Aorta (tissue), 5 donors: ENCODE measurements at places on chromosomes 2 and 18. TPM values are rescaled to one million over a fixed set of nuclear protein-coding genes. Genes with fewer than 3 reads are reported as not detected.

- DNase-seq: no peak
- no peaks in the 10 kb centered on the region for H3K27me3 ChIP-seq
- no peak overlapping the region for H3K27ac ChIP-seq
- H3K4me3 ChIP-seq: no peak overlapping the region
Measured at GRCh38 chr2:135745545-135745944, 3.9 kb downstream of the UBXN4 start.

- DNase-seq: no peak
- no peaks in the 10 kb centered on the region for H3K27me3 ChIP-seq
- no peak overlapping the region for H3K27ac ChIP-seq
- no peaks in the 10 kb centered on the region for H3K4me1 ChIP-seq
- no peaks in the 10 kb centered on the region for H3K36me3 ChIP-seq
Measured at GRCh38 chr2:133812826-133813617, 244.8 kb upstream of the NCKAP5 start.

GRCh38 chr2:218982586-218983262 lies 2.3 kb downstream of the FEV start:
- H3K4me3 ChIP-seq: no peak overlapping the region
- peak; percentile 63 for DNase-seq
- no peaks in the 10 kb centered on the region for H3K36me3 ChIP-seq
- no peaks in the 10 kb centered on the region for H3K4me1 ChIP-seq
- no peak overlapping the region for H3K27ac ChIP-seq
- no peaks in the 10 kb centered on the region for H3K27me3 ChIP-seq

GRCh38 chr2:29583548-29584156 lies 337.7 kb downstream of the ALK start:
- no peak for DNase-seq
- H3K4me1 ChIP-seq: no peaks in the 10 kb centered on the region
- no peaks in the 10 kb centered on the region for H3K36me3 ChIP-seq
- no peak overlapping the region for H3K27ac ChIP-seq
- H3K4me3 ChIP-seq: no peak overlapping the region

- DNase-seq: no peak
- no peaks in the 10 kb centered on the region for H3K36me3 ChIP-seq
- H3K27ac ChIP-seq: no peak overlapping the region
- H3K27me3 ChIP-seq: no peaks in the 10 kb centered on the region
- H3K4me1 ChIP-seq: peaks cover 12% of the 10 kb centered on the region
Measured at GRCh38 chr2:217412277-217412676, 552.4 kb upstream of the TNP1 start.

GRCh38 chr2:15570104-15570503 lies 9.0 kb upstream of the NBAS start:
- DNase-seq: no peak
- H3K36me3 ChIP-seq: no peaks in the 10 kb centered on the region
- no peak overlapping the region for H3K4me3 ChIP-seq
- no peaks in the 10 kb centered on the region for H3K4me1 ChIP-seq
- H3K27me3 ChIP-seq: no peaks in the 10 kb centered on the region

- H3K27ac ChIP-seq: no peak overlapping the region
- H3K27me3 ChIP-seq: no peaks in the 10 kb centered on the region
- H3K4me1 ChIP-seq: no peaks in the 10 kb centered on the region
- no peak for DNase-seq
Measured at GRCh38 chr2:231184319-231184718, 14.1 kb upstream of the ARMC9 start.

- H3K27me3 ChIP-seq: no peaks in the 10 kb centered on the region
- no peak for DNase-seq
- H3K27ac ChIP-seq: no peak overlapping the region
- H3K36me3 ChIP-seq: no peaks in the 10 kb centered on the region
- no peak overlapping the region for H3K4me3 ChIP-seq
Measured at GRCh38 chr2:48092846-48093803, 186.8 kb upstream of the FBXO11 start.

DNA sequence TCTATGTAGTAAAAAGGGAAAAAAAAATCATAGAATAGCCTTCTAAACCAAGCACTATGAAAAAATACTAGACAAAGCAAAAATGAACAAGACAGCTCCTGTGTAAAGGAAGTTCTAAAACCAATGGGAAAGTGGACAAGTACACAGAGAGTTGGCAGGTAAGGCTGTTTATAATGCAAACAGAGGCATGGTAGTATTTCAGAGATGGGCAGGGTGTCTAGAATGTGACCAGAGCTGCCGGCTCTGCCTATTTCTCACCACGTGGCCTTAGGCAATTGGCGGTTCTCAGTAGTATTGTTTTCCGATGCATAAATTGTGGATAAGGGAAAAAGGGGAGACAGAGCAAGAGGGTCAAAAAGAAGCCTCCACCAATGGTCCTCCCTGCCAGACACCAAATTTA lies 173.6 kb downstream of the ANKRD30B start:
- no peak for DNase-seq
- no peak overlapping the region for H3K4me3 ChIP-seq
- no peaks in the 10 kb centered on the region for H3K4me1 ChIP-seq
- H3K27me3 ChIP-seq: no peaks in the 10 kb centered on the region
- H3K27ac ChIP-seq: no peak overlapping the region

DNA sequence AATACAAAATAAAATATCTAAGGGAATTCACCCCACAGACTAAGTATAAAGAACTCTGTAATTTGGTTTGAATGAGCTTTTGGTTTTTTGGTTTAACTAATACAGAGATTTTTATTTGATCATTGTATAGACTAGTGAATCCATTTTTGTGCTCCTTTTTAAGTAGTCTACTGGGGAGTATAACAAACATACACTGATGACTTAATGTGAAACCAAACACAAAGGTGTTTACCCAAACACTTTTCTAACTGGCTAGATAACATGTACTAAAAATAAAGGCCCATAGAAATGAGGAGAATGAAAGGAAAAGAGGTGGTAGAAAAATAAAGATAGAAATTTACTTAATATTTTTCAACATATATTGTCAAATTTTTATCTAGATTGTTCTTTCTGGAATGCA lies 146.0 kb downstream of the NRXN1 start:
- H3K36me3 ChIP-seq: no peaks in the 10 kb centered on the region

DNA sequence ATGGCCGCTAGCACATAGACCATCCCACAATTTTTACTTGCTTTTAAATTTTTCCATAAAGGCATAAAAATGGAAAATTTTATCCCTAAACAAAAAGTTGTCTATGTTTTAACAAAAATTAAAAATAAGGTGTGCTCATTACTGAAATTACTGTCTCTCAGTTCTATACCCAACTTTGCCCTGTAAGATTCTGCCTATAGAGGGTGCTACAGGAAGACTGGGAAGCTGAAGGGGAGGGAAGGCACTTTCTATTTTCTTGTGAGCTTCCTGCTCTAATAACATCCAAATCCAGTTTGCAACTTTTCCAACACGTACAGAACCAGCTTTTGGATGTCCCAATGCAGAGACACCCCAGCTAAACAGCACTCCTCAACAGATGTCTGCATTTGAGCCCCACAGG lies 666.9 kb downstream of the PLCL1 start:
- no peaks in the 10 kb centered on the region for H3K36me3 ChIP-seq
- no peak for DNase-seq
- H3K27ac ChIP-seq: no peak overlapping the region
- H3K4me1 ChIP-seq: no peaks in the 10 kb centered on the region
- H3K27me3 ChIP-seq: no peaks in the 10 kb centered on the region
- H3K4me3 ChIP-seq: no peak overlapping the region

GRCh38 chr2:132400169-132400900 lies 16.3 kb upstream of the GPR39 start:
- no peak for DNase-seq
- H3K4me1 ChIP-seq: no peaks in the 10 kb centered on the region
- no peak overlapping the region for H3K4me3 ChIP-seq
- H3K27me3 ChIP-seq: no peaks in the 10 kb centered on the region
- H3K36me3 ChIP-seq: no peaks in the 10 kb centered on the region

GRCh38 chr2:46985512-46985911 lies 69.9 kb upstream of the MCFD2 start:
- no peak overlapping the region for H3K27ac ChIP-seq
- no peaks in the 10 kb centered on the region for H3K27me3 ChIP-seq
- H3K4me1 ChIP-seq: peaks cover 4% of the 10 kb centered on the region
- DNase-seq: no peak
- H3K36me3 ChIP-seq: no peaks in the 10 kb centered on the region

DNA sequence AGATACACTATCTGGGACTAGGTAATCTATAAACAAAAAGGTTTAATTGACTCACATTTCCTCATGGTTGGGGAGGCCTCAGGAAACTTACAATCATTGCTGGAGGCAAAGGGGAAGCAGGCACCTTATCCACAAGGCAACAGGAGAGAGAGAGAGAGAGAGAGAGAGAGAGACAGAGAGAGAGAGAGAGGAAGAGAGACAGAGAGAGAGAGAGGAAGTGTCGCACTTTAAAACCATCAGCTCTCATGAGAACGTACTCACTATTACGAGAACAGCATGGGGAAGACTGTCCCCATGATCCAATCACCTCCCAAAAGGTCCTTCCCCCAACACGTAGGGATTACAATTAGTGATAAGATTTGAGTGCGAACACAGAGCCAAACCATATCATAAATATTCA lies 253.5 kb upstream of the TRIB2 start:
- no peak overlapping the region for H3K27ac ChIP-seq
- no peak overlapping the region for H3K4me3 ChIP-seq
- H3K36me3 ChIP-seq: no peaks in the 10 kb centered on the region
- no peaks in the 10 kb centered on the region for H3K4me1 ChIP-seq
- DNase-seq: no peak

DNA sequence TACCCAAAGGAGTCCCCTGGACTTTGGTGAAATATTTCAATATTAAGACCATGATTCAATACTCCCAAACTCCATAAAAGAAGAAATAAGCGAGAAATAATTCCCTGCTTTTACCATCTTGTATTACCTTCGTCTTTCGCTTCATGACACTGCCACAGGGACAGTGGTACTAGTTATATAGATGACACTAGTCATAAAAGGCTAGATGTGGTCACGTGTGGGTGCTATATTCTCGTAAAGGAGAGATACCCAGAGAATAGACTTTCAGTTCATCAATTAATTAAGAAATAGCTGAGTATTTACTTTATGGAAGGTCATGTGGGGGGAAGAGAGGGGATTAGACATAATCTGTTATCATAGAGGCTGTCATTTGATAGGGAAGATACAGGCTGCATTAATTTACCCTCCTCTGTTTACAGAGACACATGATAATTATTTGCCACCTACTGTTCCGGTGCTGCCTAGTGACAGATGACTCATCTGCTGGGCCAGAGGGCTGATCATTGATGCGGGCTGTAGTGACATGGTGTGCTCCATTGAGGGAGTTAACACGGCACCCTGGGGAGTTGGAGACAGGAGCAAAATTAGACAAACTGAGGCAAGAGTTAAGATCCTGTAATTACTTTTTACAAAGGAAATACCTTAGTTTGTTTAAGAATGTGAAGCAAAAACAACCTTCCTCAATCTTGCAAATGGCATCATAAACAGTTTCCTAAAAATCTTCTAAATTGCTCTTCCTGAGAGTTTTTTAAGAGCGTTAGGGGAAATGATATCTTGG lies 78.2 kb upstream of the ITGB6 start:
- no peaks in the 10 kb centered on the region for H3K4me1 ChIP-seq
- no peaks in the 10 kb centered on the region for H3K27me3 ChIP-seq
- H3K4me3 ChIP-seq: no peak overlapping the region

DNA sequence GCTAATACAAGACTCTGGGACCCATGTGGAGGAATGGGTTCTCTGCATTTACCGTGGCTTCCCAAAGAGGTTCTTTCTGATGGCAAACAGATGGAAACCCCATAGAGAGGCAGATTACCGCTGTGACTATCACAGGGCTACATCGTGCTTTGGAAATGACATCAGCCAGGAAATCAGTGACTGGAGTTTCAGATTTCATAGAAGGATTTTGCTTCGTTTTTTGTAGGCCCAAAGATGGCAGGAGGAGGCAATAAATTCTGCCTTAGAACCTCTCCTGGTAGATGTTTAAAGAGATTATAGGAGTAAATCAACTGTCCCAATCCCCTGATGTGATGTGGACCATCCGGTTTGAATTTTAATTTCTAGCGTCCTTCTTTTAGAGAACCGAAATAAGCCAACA lies 214.1 kb downstream of the AGPS start:
- H3K36me3 ChIP-seq: no peaks in the 10 kb centered on the region
- H3K27me3 ChIP-seq: no peaks in the 10 kb centered on the region
- no peak overlapping the region for H3K4me3 ChIP-seq
- no peak overlapping the region for H3K27ac ChIP-seq

- no peaks in the 10 kb centered on the region for H3K4me1 ChIP-seq
- no peaks in the 10 kb centered on the region for H3K27me3 ChIP-seq
- no peaks in the 10 kb centered on the region for H3K36me3 ChIP-seq
- H3K4me3 ChIP-seq: peak overlapping the region; percentile 29
- no peak for DNase-seq
Measured at GRCh38 chr18:79068341-79068936, 755 bp upstream of the ATP9B start.

DNA sequence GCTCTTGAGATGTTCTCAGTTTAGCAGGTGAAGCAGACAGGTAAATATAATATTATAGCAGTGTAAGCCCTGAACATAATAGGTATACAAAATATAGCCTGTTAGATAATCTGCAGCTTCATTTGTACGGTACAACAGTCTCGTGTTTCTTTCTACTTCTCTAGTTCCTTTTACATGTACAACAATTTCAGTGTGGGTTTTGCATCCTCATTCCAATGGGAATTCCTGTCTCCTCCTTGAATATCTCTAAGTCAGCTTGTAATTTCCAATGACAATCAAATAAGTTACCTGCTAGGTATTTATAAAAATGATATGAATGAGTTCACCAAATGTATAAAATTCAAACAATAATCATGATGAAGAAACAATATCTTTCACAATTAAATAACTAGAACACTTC lies 330.0 kb upstream of the RND3 start:
- no peaks in the 10 kb centered on the region for H3K4me1 ChIP-seq
- no peaks in the 10 kb centered on the region for H3K27me3 ChIP-seq
- no peak overlapping the region for H3K27ac ChIP-seq
- H3K4me3 ChIP-seq: no peak overlapping the region
- DNase-seq: no peak

- peak overlapping the region; percentile 20 for H3K4me3 ChIP-seq
- no peaks in the 10 kb centered on the region for H3K36me3 ChIP-seq
- peaks cover 3% of the 10 kb centered on the region for H3K27me3 ChIP-seq
Measured at GRCh38 chr2:168912901-168913369, 11.8 kb downstream of the G6PC2 start.

GRCh38 chr2:175955136-175955535 lies 46.9 kb downstream of the LNPK start:
- H3K4me3 ChIP-seq: no peak overlapping the region
- H3K27ac ChIP-seq: no peak overlapping the region
- no peaks in the 10 kb centered on the region for H3K27me3 ChIP-seq
- H3K4me1 ChIP-seq: no peaks in the 10 kb centered on the region
- H3K36me3 ChIP-seq: no peaks in the 10 kb centered on the region

Gene CEP76
- 3.9 TPM for total RNA-seq

Gene CD207
- total RNA-seq: 0.78 TPM

Gene MDH1B
- total RNA-seq: 0.93 TPM

Gene SLC9A4
- total RNA-seq: not detected

Gene REG3A
- 4.1 TPM for total RNA-seq

Gene SOS1
- 67.9 TPM for total RNA-seq

Gene NT5DC4
- 0.23 TPM for total RNA-seq
